ENCODE measurements at places on chromosomes 11 and 22.

GRCh38 chr22:32265882-32266767, 11.0 kb upstream of the SLC5A4 start:
- peak; percentile 10 for DNase-seq

- DNase-seq: no peak
Measured at GRCh38 chr11:3153291-3153861, 11.7 kb downstream of the OSBPL5 start.

DNA sequence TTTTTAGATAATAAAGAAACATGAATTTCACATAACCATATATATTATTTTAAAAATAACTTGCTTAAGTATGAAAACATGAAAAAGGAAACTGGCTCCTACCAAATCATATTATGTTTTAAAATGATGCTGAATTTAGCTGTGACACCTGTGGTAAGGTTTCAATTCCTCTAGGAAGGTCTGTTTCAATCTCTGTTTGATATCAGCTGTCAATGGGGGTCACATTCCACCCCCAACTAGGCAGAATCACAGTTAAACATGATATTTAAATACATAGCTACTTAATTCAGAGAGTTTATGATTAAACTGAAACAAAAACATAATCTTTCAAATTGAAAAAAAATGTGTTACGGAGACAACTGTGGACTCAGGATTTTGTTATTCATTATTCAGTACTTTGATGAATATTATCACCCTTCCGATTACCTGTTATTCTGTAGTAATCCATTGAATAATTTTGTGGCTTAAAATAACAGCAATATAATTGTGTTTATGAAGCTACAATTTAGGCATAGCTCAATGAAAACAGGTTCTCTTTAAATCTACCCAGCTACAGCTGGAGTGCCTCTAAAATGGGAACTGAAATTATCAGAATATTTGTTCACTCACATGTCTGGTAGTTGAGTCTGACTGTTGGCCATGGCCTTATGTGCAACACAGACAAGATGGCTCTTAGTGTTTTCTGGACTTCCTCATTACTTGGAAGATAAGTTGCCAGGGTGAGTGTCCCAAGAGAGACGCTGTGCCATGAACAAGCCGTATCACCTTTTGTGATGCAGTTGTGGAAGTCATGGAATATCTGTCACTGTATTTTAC, 244.6 kb upstream of the ANO3 start:
- DNase-seq: no peak

GRCh38 chr11:70746351-70746750, 348.0 kb downstream of the CTTN start:
- no peak for DNase-seq

DNA sequence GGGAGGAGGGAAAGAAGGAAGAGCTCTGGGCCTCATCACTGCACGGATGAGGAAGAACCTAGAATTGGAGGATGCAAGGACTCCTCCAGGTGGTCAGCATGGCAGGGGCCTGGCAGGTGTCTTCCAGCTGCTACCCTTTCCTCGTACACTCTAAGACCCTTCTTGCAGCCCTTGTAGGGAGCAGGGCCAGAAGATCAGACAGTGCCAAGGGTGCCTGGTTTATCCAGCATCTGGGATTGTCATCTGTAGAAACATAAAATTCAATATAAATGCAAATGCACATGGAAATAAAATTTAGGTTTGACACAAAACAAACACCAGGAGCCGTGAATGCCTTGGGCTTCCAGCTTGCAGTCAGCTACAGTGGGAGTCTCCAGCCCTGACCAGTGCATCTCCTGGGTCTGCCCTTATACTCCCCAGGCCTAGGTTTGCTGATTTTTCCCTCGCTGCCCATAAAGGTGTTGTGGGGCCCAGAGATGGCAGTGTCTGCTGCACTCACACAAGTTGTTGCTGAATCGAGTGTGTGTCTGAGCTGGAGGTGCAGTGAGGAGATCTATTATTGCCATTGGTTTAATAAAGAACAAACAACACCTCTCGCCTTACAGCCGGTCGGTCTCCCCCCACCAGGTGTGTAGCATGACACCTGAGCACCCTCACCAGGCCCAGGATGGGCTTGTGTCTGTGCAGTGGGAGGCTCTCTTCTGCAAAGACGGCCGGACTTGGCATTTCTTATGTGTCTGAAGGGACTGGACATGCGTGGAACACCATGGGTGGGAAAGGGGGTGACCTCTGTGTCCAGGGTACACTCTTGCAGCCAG, 87.1 kb downstream of the BCR start:
- no peak for DNase-seq

DNA sequence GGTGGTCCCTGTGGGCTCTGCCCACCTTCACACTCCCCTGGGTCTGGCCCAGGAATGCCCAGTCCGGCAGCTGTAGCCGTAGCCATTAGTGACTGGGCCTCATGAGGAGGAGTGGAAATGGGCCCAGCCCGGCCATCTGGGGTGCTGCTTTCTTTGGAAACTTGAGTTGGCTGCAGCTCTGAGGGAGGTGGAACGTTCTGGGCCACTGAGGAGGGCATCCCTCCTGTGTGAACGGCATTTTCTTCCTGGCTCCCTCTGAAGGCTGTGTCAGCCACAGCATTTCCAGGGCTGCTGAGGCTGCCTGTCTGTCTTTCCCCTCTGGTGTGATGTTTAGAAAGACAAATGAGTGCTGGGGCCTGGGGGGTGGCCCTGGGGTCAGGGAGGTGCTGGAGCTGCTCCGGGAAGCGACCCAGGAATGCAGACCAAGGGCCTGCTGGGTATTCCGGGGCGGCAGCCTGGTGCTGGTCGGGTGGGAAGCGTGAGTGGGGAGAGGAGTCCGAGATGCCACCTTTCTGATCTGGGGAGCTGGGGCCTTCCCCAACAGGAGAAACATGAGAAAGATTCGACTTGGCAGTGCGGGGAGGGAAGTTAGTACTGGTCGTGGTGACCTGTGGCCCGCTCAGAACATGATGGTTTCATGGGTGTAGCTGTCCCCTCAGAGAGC, 27.1 kb downstream of the PTDSS2 start:
- DNase-seq: no peak

DNA sequence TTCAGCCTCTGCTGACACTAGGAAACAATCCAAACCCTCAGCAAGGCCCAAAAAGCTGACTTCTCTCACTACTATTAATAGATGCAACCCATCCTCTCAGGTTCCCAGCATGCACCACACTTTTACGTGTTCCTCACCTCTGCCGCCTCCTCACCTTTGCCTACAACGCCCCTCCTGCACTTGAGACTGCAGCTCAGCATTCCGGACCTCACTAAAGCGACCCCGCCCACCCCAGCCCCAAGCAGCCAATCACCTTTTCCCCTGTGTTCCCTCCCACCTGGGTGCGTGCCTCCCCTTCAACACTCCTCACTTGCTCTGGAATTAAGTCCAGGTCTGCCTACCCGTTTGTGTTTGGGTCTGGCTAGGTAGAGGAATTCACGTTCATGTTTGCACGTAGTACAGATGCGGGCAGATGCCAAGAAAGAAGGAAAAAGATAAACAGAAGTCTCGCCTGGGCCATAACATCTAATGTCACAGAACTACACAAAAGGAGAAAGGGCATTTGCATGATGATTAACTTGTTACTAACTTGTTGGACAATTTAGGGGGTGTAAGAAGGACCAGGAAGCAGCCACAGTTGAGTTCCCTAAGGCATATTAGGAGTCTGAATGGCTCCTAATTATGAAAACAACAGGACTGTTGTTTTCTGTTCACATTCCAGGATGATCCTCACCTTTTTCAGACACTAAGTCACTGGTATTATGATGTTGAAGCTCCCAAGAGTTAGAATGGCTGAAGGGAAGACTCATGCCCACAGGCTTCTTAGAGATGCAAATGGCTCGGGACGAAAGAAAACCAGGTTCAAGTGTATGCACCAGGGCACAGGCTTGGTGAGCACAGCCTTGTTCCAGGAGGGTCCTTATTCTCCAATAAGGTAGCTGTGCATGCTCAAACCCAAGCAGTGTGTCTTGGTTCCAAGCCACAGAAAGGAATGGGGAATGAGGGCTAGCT, 102.2 kb downstream of the MICAL3 start:
- DNase-seq: no peak

DNA sequence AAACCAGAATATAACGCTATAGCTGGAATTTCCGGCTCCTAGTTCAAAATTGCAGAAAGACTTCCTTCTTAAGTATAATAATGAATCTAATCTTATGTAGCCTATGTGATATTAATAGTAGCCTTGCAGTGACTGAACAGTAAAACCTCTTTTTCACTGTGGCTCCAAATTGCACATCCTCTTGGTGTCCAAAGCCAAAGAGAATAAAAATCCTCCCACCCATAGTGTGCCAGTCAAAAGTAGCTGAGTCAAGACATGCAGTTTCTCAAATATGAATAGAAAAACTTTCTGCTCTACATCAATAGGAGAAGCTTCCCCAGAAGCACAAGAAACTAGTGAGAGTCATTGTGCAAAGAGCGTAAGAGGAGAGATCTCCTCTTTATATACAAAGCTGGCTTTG, 76.0 kb upstream of the PICALM start:
- DNase-seq: no peak

GRCh38 chr22:26712158-26712557, 54.8 kb downstream of the MIAT start:
- no peak for DNase-seq

- no peak for DNase-seq
Measured at GRCh38 chr11:117192401-117192875, 6.7 kb upstream of the TAGLN start.

GRCh38 chr22:36286096-36286957, 33.4 kb downstream of the APOL1 start:
- no peak for DNase-seq

DNA sequence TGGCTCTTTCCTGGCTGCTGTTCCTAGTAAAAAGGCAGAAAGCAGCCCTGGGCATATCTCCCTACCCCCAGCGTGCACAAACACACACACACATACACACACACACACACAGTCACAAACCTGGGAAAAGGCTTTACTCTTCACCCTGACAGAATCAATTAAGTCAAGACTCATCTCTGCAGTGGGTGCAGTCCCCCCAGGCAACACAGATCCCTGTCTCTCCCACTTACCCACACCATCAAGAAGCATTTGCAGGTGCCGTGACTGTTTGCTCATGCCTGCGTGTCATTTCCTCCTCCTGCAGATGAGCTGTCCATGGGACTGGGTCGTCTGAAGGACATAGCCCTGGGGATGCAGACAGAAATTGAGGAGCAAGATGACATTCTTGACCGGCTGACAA, 28.6 kb downstream of the SNAP29 start:
- DNase-seq: no peak

GRCh38 chr11:43311791-43312607, at the start of gene API5:
Gene API5 (plus strand): TSS chr11:43311996. CDS start chr11:43312128, 132 bp downstream.
- DNase-seq: peak; percentile 83

- no peak for DNase-seq
Measured at GRCh38 chr11:115607621-115608221, 103.5 kb upstream of the CADM1 start.

GRCh38 chr11:71294846-71295600, 42.6 kb upstream of the SHANK2 start:
- DNase-seq: no peak

- no peak for DNase-seq
Measured at GRCh38 chr11:47282462-47282861, 12.5 kb downstream of the MADD start.

DNA sequence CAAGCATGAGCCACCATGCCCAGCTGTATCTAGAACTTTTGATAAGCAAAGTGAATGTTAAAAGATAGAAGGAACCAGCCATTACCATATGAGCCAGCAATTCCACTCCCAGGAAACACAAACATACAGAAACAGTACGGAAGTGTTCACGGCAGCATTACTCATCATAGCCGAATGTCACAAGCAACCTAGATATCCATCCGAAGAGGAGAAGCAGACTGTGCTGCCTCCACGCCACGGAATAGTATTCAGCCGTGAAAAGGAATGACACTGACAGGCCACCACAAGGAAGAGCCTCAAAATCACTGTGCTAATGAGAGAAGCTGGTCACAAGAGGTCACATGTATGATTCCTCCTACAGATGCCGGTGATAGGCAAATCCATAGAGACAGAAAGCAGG, 17.6 kb upstream of the MGAT3 start:
- DNase-seq: no peak

DNA sequence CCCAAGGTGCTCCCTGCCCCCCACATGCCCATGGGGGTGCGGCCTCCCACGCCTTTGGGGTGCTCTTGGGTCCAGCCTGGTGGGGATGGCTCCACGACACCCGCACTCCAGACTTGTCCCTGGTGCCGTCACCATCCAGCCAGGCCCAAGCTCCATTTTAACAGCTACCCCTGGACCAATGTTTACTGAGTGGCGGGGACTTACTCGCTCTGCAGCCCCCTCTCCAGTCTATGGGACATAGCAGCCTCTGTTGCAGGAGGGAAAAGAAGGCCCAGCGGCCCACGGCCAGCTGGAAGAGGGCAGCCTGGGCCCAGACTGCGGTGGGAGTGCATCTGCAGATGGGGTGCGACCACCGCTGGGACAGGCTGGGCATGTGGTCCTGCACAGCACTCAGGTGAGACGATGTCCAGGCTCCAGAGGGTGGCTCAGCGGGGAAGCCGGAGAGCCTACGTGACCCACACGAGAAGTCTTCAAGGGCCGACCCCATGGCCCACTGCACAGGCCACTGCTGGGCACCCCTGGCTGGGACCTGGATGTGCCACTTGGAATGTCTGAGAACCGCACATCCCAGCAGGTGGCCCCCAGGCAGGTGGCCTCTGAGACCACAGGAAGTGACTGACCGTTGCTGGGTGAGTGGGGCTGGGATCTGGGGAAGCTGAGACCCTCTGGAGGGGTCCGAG, 18.1 kb downstream of the IL17REL start:
- no peak for DNase-seq
